Cardiac fibroblast (primary cell): ENCODE measurements at places on chromosomes 3 and 15.

DNA sequence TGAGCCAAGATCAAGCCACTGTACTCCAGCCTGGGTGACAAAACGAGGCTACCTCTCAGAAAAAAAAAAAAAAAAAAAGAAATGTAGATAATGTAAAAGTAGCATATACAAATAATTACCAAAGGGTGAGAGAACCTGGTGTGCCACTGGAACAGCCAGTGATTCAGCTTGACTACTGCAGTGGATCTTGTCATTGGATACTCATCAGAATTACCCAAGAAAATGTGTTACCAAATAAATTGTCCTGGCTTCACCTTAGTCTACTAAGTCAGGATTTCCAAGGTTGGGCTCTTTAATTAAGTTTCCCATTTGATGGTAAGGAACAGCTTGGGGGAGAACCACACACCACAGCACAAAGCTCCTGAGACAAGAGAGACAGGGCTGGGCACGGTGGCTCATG lies 1.5 kb downstream of the NICN1 start:
- no peak for DNase-seq

GRCh38 chr3:169509359-169509758 lies 154.2 kb downstream of the MECOM start:
- DNase-seq: no peak

DNA sequence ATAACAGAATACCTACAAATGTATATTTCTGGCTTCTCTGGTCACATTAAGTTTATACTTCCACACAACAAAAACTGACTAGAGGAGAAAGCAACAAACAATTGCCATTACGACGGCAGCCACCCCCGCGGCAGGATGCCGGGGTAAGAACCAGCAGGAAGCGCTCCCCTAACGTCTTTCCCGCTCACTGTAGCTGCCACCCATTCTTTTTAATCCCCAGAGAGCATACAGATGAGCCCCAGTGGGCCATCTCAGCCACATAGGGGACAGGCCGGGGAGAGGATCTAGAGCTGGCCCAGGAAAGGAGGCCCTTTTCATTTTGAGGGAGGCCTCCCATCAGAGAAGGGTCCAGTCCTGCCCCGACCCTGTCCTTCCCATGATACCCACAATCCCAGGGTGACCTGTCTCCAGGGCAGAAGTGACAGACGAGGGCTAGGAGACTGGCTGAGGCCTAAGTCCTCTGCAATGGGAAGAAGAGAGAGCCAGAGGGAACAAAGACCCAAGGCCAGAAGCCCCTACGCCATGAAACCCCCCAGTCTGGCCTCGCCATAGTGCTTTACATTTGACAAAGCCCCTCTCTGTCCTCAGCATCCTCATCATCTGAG lies 3.6 kb upstream of the CALML4 start:
- DNase-seq: no peak

GRCh38 chr3:167936019-167936418 lies 159.7 kb downstream of the GOLIM4 start:
- no peak for DNase-seq

DNA sequence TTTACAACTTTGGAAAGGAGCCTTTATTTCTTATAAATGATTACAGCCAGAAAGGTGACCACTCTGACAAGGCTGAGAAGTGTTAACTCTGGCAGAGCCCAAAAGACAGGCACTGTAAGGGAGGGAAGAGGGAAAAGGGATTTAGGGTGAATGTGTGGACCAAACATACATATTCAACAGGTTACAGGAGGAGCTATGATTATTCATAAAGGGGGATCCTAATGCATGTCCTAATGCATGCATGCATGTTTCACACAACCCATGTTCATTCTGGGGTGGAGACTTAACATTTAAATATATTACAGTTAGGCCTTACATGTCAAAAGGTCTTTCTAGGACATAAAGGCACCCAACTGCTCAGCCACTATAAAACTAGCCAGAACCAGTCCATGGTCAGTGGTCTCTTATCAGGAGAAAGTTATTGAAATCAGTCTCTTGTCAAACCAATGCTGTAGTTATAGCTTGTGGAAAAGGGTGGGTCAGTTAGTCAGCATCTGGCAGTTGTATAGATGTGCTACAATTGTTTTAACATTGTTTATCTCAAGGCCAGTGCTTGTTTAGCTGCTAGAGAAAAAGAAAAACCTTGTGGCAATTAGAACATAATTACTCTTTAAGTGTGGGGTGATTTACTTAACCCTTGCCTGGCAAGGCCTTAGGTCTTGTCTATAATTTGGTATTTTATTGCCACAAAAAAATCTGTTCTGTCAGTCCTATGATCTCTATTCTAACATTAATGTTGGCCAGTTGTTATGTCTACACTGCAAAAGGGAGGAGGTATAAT lies 77.5 kb downstream of the RAD18 start:
- DNase-seq: peak; percentile 20

GRCh38 chr3:112857526-112857925 lies 10.9 kb upstream of the CD200R1L start:
- DNase-seq: no peak

- no peak for DNase-seq
Measured at GRCh38 chr3:70736009-70736408, 423.6 kb upstream of the MDFIC2 start.

DNA sequence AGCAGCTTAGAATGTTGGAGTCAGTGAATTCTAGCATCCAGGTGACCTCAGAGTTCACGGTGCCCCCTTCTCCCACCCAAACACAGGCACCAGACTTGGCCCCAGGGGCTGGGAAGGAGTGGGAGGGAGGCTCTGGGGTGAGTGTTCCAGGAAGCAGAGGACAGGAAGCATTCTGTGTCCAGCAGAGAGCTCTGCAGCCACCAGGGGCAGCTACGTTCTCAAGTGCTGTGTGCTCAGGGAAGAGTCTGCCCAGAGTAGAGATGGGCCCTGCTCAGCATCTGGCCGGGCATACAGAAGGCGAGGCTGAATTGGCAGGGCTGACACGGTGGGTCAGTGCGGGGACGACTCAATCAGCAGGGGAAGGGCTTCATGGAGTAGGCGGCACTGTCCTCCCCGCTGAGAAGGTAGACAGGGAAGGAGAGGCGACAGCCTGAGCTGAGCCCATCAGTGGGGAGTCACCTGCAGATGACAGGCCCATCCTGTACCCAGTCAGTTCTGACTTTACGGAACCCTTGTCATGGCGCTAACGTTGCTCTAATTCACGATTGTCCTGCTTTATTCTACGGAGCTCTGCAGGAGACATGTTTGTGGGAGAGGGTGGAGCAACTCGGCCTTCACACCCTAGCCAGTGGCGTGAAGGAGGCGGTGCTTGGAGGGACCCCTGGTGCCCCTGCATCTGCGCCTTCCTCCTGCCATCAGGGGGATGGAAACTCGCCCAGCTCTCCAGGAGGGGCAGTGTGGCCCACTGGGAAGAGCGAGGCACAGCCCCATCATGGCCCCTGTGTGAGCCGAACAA lies 82.2 kb downstream of the C3orf70 start:
- DNase-seq: peak; percentile 46

GRCh38 chr3:165669504-165669903 lies 167.7 kb downstream of the BCHE start:
- DNase-seq: peak; percentile 2

GRCh38 chr3:72591522-72592421 lies 256.5 kb downstream of the SHQ1 start:
- peak; percentile 45 for DNase-seq

DNA sequence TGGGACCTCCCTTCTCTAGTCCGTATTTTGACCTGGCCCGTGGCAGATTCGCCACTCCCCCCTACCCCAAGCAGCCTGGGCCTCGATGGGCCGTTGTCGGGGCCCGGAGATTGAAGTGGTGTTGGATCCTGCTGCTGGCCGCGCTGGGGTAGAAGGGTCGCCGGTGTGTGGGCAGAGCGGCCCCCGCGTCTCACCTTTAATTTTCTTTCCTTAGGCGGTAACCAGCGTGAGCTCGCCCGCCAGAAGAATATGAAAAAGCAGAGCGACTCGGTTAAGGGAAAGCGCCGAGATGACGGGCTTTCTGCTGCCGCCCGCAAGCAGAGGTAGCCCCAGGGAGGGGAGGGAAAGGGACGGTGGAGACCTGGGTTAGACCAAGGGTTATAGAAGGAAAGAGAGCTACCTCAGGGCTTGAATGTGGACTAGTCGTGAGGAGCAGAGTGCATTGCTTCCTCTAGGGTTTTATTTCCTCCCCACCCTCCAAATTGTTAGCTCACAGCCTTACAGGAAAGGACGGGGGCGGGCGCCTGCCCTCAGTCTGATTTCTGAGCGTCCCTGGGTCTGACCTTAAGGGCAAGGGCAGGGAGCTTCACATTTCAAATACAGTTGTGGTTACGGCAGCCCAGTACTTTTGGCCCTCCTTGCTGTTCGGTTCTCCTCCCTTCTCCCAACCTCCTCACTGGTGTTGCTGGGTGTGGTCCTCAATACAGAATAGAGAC lies 799 bp downstream of the SERF2 start:
- DNase-seq: peak; percentile 48

GRCh38 chr15:97521381-97522285 lies 438.9 kb upstream of the ARRDC4 start:
- peak; percentile 40 for DNase-seq

- DNase-seq: no peak
Measured at GRCh38 chr3:130854208-130854864, 39.5 kb upstream of the ATP2C1 start.

GRCh38 chr3:141174674-141175073 lies 57.0 kb upstream of the PXYLP1 start:
- no peak for DNase-seq

DNA sequence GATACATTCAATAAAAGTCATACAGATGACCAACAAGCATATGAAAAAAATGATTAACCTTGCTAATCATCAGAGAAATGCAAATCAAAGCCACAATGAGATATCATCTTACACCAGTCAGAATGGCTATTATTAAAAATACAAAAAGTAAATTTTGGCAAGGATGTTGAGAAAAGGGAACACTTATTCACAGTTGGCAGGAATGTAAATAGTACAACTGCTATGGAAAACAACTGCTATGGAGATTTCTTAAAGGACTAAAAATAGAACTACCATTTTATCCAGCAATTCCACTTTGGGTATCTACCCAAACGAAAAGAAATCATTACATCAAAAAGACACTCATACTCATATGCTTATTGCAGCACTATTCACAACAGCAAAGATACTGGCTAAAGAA lies 1121.8 kb downstream of the TBL1XR1 start:
- DNase-seq: no peak
